ENCODE measurements at places on chromosomes 16 and 17.

- no peak for DNase-seq
These were observed 98.6 kb downstream of the KPNA2 start for GRCh38 chr17:68134046-68134637.

DNA sequence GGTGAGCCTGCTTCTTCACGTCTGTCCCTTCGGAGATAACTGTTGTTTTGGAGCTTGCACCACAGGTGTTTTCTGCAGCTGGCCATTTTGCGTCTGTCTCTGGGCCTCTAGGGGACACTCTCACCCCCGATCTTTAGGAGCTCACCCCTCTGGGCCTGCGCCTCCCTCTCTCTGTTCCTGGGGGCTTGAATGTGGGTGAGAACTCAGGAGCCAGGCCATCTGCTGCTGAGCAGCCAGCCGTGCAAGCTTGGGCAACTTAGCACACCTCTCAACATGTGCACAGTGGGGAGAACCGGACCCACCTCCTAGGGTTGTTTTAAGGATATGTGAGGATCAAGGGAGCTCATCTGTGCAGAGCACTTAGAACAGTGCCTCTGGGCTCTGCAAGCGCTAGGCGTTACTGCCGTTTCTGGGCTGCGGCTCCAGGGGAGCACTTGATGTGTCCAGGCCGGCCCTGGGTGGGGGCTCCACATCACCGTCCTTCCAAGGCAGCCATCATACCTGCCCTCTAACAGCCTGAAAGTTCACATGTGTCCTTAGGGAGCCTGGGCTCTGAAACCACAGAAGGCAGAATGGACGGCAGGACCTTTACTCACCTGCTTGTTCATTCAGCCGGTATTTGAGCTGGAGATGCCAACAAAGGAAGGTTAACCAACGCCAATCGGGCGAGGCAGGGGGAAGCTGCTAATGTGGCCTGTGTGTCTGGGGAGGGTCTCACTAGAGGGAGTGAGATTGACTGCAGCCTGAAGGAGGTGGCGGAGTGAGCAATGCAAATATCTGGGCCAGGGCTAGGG lies 66.3 kb downstream of the MRC2 start:
- no peak for DNase-seq

- DNase-seq, result no peak
These were observed 35.8 kb downstream of the TEKT5 start for GRCh38 chr16:10658943-10659342.

DNA sequence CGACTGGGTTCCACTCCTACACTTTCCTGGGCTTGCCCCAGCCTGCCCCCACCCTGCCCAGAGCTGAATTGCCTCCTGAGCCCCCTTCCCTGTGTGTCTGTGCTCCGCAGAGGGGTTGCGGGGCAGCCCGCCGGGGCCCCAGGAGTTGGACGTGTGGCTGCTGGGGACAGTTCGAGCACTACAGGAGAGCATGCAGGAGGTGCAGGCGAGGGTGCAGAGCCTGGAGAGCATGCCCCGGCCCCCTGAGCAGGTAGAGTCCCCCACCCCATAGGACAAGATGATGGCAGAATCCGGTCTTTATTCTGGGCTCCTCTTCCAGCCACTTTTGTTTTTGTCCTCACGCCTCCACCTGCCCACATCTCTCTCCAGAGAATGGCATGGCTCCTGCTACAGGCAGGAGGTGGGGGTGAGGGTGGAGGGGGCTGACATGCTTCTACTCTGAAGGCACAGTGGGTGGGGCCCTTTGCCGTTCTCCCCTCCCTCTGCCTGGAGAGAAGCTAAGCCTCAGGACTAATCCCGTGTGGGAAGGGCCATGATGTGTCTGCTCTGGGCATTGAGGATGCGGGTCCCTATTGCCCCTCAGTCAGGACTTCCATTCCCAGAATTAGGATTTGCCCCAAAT lies 3.5 kb downstream of the ACBD4 start:
- no peak for DNase-seq

DNA sequence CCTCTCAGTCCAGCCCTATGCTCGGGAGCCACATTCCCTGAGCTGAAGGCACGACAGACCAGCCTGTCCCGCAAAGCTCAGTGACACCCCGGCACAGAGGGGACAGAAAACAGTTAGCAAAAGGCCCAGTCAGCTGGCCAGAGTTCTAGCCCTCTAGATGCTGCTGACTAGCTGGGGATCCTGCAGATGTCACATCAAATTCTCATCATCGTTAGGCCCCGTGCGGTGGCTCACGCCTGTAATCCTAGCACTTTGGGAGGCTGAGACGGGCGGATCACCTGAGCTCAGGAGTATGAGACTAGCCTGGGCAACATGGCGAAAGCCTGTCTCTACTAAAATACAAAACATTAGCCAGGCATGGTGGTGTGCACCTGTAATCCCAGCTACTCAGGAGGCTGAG lies 17.2 kb downstream of the UBE2O start:
- DNase-seq, result no peak

- DNase-seq, result peak; percentile 86
These were observed 975 bp downstream of the CHD9 start for GRCh38 chr16:53055541-53056391.

DNA sequence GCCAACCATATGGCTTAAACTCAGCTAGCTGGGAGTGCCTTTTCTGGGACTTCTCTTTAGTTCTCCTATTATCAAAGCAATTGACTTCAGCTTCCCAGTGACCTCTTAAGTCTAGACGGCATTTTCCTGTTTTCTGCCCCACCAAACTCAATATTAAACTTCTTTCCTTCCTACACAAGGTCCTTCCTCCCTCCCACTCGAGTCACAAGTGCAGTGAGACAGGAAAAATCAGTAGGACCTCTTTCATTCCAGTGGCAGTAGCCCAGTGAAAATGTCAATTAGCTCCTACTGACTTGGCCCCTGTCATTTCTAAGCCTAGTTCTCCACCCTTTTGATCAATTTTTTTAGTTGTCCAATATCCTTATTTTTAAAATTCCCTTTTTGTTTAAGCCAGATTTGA lies 9.6 kb upstream of the NACA2 start:
- DNase-seq, result no peak

DNA sequence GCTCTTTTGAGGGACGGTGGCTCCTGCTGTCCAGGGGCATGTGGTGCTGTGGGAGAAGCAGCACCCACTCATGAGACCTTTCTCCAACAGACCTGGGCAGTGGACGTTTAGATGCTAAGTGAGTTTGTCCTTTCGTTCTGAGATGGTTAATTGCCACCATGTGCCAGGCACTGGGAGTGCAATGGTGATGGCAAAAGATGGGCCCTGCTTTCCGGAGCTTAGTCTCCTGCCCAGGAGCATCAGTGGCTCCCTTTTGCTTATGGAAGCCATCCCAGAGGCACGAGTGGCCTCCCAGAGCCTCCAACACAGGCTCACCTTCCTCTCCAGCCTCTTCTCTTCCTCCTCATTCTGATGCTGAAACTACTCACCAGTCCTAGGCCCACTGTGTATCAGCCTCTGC lies 28.4 kb downstream of the CASKIN2 start:
- DNase-seq, result no peak

- no peak for DNase-seq
These were observed 37.7 kb downstream of the PLCG2 start for GRCh38 chr16:81816793-81817210.

GRCh38 chr17:78151514-78152008 lies 5.4 kb downstream of the C17orf99 start:
- DNase-seq, result peak; percentile 68

DNA sequence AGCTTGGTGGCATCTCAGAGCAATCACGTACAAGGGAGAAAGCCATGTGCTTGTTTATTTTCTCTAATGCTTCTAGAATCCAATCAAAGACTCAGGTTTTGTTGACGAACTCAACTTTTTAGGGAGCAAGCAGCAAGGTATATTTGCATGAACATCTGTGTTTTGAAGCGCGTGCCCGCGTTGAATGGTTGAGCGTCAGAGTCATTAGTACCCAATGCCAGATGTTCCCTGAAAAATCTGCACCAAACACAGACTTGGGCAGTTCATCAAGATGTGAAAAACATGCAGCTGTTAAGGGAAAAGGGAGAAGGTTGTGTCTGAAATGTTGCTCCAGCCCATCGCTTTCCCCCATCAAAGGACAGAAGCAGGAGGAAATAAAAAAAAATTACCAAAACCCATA lies 170.4 kb downstream of the SNX29 start:
- no peak for DNase-seq

DNA sequence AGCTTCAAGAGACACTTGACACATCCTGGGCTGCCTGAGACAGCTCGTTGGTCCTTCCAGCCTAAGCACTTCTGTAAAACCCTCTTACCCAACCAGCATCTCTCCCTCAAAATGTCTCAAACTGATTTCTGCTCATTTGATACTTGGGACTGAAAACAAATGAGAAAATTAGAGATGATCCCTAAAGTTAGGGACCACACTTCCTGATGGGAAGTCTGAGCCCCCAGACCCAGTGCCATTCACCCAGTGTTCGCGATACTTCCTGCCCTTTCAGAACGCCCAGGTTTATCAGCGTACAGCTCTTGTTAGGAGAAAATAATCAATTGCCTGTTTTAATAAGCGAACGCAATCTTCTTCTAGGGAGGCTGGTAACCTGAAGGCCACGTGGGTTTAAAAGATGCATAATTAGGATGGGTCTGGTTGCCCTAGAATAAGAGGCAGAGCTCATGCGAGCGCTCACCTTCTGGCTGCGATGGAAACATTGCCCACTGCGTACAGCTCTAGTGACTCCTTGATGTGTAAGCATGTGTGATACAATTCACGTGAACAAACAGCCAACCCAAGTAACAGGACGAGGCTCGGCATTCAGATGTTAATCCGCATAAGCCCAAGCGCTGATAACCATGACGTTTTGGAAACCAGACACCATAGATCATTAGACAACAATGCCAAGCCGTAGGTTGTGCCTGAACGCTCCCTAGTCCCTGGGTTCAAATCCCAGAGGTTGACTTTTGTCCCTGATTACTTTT lies 213.1 kb downstream of the FOXL1 start:
- no peak for DNase-seq

DNA sequence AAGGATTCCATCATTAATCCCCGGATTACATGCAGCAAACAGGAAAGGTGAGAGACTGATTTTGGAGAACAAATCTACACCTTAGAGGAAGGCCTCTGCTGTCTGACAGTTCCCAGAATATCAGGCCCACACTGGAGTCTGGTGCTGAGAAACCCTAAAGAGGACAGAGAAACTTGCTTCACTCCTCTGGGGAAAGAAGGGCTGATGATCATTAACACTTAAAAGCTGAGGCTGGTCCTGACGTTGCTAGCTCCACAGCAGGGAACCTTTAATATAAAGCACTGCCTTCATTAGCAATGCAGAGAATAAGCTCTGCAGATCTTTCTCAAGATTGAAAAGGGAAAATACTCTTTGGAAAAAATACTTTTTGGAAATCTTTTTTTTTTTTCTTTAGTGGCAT lies 1472.4 kb upstream of the GOT2 start:
- DNase-seq, result no peak

GRCh38 chr17:50892101-50892776 lies 26.1 kb upstream of the TOB1 start:
- DNase-seq, result peak; percentile 28

DNA sequence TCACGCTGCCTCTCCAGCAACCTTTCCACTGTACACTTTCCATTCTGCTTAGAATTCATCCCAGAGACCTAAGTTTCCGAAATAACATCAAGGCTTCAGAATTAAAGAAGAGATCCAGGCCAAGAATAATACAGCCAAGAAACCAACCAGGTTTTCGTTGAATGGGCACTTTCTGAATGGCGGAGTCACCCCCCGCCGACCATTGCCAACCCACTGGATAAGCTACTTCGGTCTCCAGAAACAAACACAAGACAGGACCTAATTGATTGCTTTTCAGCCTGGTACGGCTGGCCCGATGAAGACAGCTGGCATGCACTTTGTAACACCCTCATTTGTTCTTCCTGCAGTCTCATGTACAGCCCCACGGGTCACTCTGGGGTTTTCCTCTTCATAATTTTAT lies 308.1 kb upstream of the ZFHX3 start:
- no peak for DNase-seq

DNA sequence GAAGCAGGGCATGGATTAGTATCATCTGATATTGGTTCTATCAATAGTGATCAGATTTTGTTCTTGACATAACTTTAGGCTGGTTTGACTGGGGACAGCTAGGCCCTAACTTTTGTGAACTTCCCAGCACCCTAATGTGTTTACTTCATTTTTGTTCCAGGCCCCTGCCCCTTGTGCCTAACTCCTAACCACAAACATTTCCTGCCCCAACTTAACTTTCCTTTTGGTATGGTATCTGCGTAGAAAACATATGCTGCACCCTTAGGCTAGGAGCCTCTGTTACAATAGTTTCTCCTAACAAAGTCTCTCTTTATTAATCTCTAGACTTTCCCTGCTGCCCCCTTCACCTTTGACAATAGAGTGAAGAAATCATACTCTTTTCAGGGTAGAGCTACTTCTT lies 2.5 kb downstream of the ADPRM start:
- peak; percentile 62 for DNase-seq

- DNase-seq, result no peak
These were observed 586 bp downstream of the CD7 start for GRCh38 chr17:82316651-82317393.

DNA sequence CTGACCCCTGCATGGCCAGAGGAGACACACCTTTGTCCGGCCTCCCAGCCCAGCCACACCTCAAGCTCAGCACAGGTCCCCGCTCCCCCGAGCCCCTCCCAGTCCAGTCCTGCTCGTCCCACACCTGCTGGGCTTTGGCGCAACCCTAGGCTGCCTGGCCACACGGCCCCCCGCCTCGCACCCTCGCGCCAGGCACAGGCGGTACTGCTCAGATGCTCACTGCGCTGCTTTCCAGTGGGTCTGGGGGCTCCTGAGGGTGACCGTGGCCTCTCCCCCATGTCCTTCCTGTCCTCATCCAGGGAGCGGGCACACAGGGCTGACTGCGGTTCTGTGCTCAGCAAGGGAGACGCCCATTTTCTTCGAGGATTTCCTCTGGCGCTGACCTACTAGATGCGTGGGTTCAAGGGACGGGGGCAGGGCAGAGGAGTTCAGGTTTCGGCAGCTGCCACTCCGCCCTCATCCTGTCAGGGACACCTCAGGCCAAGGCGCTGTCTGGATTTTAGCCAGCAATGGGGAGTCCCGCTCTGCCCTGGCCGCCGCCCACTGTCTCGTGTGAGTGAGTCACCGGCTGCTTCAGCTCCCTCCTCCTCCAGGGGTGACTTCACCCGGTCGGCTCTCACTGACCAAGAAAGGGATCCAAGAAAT lies 118.0 kb upstream of the ZNF469 start:
- DNase-seq, result peak; percentile 98

DNA sequence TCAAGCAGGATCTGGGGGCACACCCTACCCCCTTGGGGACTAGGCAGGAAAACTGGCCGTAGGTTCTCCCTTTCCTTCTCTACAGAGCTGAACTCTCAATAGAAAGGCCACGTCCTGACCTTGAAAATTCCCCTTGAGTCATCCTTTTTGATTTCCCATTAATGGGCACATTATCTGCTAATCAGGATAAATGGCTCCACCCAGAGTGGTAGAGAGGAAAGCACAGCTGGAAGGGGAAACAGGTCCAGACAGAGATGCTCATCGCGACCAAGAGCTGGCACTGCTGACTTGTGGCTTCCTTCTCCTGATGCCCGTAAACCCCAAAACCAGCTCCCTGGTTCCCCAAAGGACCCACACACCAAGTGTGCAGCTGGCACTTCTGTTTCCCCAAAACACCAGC lies 206.5 kb upstream of the CDH5 start:
- DNase-seq, result peak; percentile 39

All from EH (cell line).